ENCODE measurements at places on chromosomes 1 and 21.

DNA sequence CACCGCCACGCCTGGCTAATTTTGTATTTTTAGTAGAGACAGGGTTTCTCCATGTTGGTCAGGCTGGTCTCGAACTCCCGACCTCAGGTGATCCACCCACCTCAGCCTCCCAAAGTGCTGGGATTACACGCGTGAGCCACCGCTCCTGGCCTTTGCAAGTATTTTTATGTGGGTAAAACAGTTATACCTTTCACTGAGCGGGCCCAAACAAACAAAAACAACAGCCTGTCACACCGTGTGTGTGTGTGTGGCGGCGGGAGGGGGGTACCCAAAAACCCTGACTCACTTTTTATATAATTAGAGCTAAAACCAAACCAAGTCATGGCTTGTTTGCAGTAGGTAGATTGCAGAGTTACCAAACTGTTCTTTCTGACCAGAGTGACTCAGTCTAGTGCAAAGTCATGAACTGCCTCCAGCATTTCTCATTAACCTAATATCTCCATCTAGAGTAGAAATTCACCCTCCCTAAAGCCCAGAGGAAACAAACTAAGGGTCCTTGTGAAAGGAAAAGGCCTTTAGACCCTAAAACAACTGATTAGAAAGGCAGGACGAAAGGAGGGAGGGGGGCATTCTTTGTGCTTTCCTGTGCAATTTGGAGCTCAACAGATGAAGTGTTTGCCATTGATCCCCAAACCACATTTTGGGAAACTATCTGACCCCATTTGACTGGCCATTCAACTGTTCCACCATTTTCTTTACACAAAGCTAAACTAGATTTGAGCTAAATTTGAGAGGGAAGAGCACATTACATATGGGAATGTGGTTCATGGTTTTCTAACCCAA is 181.0 kb downstream of the DHRS3 start:
- H3K36me3 ChIP-seq, result peaks cover 15% of the 10 kb centered on the region
- no peak overlapping the region for H3K27ac ChIP-seq
- no peak for DNase-seq
- peaks cover 44% of the 10 kb centered on the region for H3K4me1 ChIP-seq
- no peak overlapping the region for H3K4me3 ChIP-seq
- H3K27me3 ChIP-seq, result no peaks in the 10 kb centered on the region

GRCh38 chr1:7369866-7370265 is 401.2 kb upstream of the VAMP3 start:
- H3K36me3 ChIP-seq, result no peaks in the 10 kb centered on the region
- H3K4me3 ChIP-seq, result no peak overlapping the region
- no peaks in the 10 kb centered on the region for H3K4me1 ChIP-seq
- H3K27me3 ChIP-seq, result no peaks in the 10 kb centered on the region
- DNase-seq, result no peak
- no peak overlapping the region for H3K27ac ChIP-seq

- no peak overlapping the region for H3K4me3 ChIP-seq
- H3K4me1 ChIP-seq, result no peaks in the 10 kb centered on the region
- H3K27me3 ChIP-seq, result no peaks in the 10 kb centered on the region
These were observed 193.3 kb upstream of the HMGB4 start for GRCh38 chr1:33670567-33670966.

DNA sequence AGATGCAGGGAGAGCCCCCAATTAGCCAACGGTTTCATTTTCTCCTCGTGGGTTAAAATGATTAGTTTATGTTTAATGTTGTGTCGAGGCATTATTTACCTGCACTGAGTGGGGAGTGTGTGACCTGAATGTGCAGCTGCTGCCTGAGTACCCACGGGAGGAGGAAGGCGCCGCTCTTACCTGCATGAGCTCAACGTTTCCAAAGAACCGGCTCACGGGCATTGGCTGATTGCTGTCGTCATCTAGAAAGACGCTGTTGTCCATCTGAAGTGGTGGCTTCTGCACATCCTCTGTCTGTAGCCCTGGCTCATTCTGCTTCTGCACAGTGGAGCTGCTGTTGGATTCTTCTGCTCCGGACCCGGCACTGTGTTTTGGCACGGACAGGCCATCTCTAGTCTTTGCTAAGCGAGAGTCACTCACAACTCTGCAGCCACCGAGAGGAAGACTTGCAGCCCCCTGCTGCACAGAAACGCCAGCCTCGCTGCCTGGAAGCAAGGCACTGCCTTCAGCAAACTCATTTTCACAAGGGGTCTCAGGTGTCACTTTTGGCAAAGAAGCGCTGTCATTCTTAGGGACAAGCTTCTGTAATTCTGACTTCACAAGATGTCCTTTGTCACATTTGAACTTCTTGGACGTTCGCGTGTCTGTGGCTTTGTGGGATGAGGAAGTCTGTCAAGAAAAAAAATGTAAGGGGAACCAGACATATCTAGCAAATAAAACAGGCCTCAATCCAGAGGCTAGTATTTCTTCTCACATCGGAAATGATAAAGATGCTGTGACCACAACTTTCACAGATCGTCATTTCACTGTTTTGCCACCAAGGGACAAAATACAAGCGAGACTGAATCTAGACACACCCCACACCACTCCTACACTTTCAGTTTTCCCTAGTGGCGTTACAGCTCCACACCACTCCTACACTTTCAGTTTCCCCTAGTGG is 9.4 kb downstream of the C1orf174 start:
- no peak overlapping the region for H3K27ac ChIP-seq
- H3K36me3 ChIP-seq, result peaks cover 52% of the 10 kb centered on the region
- peaks cover 25% of the 10 kb centered on the region for H3K4me1 ChIP-seq
- no peak overlapping the region for H3K4me3 ChIP-seq
- no peaks in the 10 kb centered on the region for H3K27me3 ChIP-seq

DNA sequence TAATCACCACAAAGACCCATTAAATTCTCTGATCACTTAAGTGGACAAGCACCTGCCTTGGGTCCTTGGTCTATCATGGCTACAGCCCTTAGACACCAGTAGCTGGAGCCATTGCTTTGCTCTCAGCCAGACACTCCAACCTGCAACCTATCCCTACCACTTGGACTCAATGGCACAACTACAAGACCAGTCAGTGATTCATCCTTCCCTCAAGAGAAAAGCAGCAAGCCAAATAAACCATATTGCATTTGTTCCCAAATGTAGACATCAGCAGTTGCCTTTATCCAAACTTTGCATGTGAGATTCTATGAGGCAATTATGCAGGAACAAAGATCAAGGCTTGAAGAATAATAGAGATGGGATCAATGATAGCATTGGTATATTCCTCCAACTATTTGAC is 263.4 kb downstream of the HHIPL2 start:
- H3K36me3 ChIP-seq, result no peaks in the 10 kb centered on the region
- no peaks in the 10 kb centered on the region for H3K4me1 ChIP-seq
- no peak overlapping the region for H3K27ac ChIP-seq
- no peak overlapping the region for H3K4me3 ChIP-seq

- DNase-seq, result no peak
- H3K36me3 ChIP-seq, result no peaks in the 10 kb centered on the region
- H3K4me1 ChIP-seq, result no peaks in the 10 kb centered on the region
These were observed 191.4 kb downstream of the AMY1C start for GRCh38 chr1:103941086-103941485.

DNA sequence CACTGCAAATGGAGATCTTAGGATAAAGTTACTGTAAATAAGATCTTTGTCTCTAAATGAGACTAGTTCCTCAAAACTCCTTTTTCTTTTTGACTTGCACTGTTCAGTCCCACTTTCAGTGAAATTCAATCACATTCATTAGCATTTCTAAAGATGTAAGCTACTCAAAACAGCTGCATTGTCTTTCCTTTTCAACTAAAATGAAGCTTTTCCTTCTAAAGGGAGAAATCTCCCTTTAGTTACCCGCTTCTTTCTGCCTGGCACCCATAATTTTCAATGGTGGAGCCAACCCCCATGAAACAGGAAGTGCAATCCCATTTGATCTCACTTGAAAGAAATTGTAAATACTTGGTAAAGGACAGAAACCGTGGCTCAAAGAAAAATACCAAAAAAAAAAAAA is 387.4 kb upstream of the PKN2 start:
- no peak overlapping the region for H3K27ac ChIP-seq
- H3K27me3 ChIP-seq, result peaks cover 2% of the 10 kb centered on the region
- no peak for DNase-seq
- H3K4me1 ChIP-seq, result no peaks in the 10 kb centered on the region
